Activated effector memory CD4-positive, alpha-beta T cell treated with Interleukin-2 at 50 U/mL for 16 hours (primary cell): ENCODE measurements at places on chromosomes 11 and 22.
A peak's percentile ranks its signal among the peaks of the same experiment; 100 is the strongest.

DNA sequence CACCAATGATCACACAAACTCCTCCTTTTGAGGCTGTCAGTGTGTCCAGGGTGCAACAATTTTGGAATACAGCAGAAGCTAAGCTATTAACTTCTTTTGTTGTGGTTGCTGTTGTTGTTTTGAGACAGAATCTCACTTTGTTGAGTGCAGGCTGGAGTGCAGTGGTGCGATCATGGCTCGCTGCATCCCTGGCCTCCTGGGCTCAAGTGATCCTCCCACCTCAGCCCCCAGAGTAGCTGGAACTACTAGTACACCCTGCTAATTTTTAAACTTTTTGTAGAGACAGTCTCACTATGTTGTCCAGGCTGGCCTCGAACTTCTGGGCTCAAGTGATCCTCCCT lies 22.0 kb downstream of the GSTT2B start:
- no peak for DNase-seq

- no peak for DNase-seq
Observed at GRCh38 chr11:73761403-73761945, 600 bp upstream of the RAB6A start.

DNA sequence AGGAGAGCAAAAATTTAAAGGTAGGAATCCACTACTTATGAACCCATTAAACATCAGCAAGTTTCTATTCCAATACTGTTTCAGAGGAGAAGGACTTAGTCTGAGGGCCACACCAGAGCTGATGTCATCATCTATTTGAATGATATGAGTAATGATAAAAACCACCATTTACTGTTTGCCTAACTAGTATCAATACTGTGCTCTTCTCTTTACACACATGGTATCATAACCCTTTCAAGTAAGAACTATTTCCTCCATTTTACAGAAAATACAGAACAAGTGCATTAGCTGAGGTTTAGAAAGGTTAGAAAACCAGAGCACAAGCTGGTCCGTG lies 651.3 kb upstream of the KIRREL3 start:
- DNase-seq: no peak

DNA sequence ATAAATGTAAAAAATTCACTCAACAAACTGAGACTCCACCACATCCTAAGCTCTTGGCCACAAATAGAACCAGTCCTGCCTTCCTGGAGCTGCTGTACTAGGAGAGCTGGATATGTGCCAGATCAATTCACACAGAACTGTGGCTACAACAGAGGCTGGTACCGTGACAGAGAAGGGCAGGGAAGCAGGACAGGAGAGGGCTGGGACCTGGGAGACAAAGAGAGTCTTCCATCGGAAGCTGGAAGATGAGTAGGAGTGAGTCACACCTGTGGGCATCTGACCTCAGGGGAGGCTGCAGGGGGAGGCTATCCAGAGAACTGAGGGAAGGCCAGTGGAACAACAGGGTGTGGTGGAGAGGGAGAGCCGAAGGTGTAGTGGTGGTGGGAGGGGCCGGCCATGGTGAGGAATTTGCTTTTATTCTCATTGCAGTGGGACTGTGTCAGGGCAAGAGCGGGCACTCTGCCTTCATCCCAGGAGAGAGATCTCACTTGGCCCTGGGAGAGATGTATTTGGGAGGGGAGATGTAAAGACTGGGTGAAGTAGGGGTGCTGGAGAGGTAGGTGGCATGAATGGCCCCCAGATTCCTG lies 1.9 kb upstream of the LTBP3 start:
- no peak for DNase-seq

GRCh38 chr11:90250970-90251369 lies 28.1 kb upstream of the CHORDC1 start:
- no peak for DNase-seq

DNA sequence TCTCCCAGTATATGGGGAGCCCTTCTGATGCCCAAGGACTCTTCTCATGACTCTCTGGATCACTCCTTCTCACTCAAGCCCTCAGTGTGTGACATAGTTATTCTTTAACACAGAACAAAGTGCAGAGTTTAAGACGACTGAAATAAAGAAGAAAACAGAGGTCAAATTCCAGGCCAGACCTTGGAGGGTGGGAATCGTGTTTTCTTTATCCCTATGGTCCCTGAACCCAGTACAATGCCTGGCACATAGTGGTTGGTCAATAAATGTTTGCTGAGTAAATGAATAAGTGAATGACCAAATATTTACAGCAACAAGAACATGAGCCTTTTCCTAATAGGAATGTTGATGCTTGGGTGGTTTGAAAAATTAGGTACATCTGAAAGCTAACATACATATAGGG lies 28.8 kb downstream of the VSTM5 start:
- DNase-seq: no peak

DNA sequence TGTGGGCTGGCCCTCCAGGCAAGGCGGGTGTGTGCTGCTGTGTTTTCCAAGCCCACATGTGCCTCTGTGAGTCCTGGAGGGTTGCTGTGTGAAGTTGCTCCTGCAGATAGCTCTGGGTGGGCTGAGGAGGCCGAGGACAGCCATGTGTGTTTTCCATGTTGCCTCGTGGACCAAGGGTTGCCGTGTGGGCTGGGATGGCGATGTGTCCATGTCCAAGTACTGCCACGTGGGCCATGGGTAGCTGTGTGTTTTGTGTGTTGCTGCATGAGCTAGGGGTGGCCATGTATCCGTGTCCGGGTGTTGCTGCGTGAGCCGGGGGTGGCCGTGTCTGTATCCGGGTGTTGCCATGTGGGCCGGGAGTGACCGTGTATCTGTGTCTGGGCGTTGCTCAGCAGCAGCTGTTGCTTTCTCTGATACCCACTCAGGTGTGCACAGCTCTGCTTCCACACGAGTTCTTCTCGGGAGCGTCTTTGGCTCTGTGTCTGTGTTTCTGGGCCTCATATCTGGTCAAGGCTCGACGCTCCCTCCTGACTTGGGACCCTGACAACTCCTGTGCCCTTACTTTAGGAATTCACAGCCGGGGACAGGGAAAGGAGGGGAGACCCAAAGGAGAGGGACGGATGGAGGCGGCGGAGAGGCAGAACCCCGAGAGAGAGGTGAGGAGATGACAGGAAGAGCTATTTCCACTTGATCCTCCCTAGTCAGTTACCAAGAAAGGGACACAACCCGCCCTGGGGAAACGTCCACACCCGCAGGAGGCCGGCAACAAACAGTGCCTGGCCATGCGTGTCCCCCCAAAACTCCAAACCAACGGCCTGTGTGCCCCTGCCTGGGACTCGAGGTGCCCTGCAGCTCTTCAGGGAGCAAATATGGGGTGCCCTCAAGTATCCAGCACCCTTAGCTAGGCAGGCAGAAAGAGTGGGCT lies 83.1 kb downstream of the PHF21B start:
- no peak for DNase-seq

DNA sequence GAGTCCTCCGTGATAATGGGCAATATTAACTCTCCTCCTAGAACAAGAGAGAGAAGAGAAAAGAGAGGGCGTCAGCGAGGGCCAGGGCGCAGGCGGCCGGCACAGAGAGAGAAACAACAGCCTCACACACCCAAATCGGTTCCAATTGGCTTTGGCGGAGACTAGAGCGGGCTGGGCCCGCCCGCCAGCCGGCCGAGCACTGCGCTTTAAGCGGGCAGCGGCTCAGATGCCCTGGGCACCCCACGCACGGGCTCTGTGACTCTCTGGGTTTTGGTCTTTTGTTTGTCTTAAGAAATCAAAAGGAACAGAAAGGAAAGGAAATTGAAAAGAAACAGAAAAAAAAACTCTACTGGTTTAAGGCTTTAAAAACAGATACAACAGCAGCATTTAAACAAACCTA lies 17.0 kb downstream of the SLC22A12 start:
- DNase-seq: no peak

GRCh38 chr11:76648061-76648460 lies 22.5 kb downstream of the LRRC32 start:
- no peak for DNase-seq

GRCh38 chr11:22339611-22340010 lies 1.4 kb downstream of the SLC17A6 start:
- no peak for DNase-seq

GRCh38 chr22:40451210-40451609 lies 80.8 kb downstream of the SGSM3 start:
- DNase-seq: peak; percentile 20

DNA sequence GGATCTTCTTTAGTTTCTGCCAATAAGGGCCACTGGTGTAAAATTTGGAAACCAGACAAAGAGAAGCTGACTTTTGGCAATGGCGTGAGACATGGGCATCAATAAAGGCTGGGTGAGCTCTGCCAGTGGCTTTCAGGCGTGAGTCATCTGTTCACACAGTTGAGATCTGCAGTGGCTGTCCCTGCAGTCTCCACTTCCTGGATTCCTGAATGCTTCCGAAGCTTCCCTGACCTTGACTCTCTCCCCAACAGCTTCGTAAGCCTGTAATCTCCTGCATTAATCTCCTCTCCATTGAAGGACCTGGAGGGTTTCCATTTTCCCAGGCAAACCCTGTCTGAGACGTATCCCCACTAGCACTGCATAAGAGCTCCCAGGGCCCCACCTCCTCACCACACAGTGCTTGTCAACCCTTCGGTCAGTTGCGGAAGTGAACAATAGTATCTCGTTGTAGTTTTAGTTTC lies 574.7 kb downstream of the TBC1D22A start:
- no peak for DNase-seq

DNA sequence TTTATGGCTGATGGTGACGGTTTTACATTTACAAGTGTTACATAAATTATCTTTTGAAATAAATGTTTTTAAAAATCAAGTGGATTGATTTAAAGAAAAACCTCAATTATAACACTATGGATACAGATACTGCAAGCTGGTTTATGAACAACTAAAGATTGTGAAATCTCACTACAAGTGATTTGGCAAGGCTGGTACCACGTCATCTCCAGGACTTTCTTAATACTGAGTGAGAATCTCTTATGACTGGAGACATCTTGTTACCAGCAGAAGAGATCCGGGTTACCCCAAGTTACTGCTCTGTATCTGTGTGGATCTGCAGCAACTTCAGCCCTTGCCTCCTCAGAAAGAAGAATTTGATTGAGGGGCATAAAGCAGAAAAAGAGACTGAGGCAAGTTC lies 452.9 kb downstream of the MN1 start:
- no peak for DNase-seq

DNA sequence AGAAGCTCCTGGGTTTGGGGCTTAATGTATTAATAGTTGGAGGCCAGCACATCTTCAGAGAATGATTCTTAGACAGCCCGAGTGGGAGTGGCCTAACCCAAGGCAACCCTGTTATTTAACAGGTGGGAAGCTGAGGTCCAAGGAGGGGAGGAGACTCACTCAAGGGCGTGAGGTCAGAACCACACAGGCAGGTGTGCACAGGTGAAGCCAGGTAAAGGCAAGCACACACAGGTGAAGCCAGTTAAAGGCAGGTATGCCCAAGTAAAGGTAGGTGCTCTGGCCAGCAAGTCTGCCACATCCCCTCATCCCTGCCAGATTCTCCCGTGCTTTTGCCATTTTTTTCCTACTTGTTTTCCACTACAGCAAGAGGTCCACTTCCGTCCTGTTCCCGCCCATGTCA lies 2.9 kb upstream of the SHANK2 start:
- no peak for DNase-seq

DNA sequence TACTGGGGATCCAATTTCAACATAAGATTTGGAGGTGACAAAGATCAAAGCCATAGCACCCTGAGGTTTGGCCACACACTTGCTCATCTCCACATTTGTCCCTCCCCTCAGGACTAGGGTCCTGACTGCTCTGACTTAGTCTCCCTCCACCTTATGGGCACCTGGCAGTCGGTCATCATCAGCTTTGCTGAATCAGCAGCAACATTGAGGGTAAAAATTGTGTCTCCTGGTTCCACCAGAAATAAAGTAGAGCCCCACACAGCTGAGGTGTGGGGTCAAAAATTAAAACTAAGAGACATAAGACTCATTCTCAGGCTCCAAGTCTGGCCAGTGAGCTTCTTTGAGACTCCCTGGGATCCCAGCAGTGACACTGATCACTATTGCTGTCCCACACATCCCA lies 56.2 kb downstream of the GGTLC2 start:
- no peak for DNase-seq

DNA sequence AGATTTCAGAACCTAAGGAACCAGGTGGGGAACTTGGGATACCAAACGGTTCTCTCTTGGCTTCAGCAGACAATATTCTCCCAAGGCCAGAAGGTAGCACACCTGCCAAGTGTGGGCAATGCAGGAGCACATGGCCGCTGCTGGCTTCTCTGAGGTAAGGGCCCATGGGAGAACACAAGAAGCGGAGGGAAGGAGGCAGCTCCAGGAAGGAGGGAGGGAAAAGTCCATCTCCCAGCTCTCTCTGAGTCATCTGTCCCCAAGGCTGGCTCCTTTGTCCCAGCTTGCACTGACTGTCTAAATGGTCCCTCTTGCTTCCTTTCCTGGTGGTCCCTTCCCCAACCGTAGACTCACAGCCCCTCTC lies 557.9 kb upstream of the CADM1 start:
- DNase-seq: no peak

GRCh38 chr11:122453586-122453985 lies 201.9 kb upstream of the UBASH3B start:
- DNase-seq: no peak

GRCh38 chr22:43000441-43001175 lies 14.3 kb downstream of the PACSIN2 start:
- no peak for DNase-seq

DNA sequence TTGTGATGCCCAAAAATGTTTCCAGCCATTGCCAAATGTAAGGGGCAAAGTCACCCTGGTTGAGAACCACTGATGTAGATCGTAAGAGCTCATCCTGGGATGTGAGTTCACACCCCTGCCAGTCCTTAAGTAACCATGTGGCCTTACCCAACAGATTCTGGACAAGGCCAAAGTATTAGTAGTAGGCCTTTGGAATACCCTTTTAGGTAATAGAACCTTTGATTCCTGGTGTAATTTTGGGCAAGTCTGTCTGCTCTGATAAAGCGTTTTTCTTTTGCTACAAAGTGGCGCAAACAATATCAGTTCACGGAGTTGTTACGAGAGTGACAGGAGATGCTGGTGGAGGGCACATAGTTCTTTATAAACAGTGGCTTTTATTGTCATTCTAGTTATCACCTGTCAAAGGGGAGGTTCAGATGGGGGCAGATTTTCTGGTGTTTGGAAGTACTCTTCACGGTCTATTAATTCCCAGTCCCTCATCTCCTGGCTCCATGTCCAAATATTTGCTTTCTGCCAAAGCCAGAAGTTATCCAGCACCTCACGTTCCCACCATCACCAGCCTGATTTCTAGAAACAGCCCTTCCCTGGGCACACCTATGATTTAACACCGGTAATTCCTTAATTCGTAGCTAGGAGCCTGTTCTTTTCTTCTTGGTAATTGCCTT lies 73.8 kb upstream of the CRYBB3 start:
- DNase-seq: no peak

GRCh38 chr22:17117890-17118289 lies 3.3 kb downstream of the TMEM121B start:
- DNase-seq: no peak

DNA sequence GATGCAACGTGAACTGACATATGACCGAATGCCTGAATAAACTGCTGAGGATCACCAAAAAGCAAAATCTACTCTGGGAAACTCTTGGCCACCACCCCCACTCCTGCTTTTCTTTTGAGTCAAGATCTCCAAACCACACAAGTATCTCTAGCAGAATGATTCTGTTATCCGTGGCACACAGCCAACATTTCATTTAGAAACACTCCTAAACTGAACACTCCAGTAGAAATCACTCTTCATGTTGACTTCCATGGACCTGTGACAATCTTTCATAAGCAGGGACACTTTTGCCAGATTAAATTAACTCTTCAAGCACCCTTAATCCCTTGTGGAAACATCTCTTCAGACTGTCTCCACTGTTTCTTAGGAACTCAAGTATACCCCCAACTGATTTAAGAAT lies 44.4 kb downstream of the VSIG10L2 start:
- DNase-seq: no peak

GRCh38 chr22:19525116-19525660 lies 978 bp upstream of the CLDN5 start:
- DNase-seq: no peak
